ENCODE measurements at places on chromosomes 5 and 9.

DNA sequence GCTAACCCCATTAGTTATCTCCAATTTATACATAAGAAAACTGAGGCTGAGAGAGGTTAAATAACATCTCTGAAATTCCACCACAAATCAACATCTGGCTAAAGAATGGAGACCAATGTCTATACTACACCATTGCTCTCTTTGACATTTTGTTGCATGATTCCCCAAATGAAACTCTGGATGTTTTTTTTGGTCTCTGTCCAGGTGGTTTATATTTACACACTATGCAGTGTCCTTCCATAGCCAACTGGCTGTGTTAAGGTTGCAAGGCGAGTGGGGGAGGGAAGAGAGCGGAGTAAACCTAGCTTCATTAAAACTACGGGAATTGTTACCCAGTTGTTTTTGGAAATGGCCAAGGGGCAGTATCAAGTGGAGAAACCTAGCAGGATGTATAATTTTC lies 67.2 kb downstream of the KIF4B start:
- DNase-seq = no peak

DNA sequence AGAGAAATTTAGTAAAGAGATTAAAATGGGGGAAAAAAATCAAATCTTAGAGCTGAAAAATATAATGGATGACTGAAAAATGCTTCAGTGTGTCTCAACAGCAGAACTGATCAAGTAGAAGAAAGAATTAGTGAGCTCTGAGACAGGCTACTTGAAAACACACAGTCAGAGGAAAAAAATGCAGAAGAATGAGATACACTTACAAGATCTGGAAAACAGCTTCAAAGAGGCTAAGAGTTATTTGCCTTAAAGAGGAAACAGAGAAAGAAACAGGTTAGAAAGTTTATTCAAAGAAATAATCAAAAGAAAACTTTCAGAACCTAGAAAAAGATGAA lies 70.5 kb upstream of the OR2K2 start:
- DNase-seq = no peak

DNA sequence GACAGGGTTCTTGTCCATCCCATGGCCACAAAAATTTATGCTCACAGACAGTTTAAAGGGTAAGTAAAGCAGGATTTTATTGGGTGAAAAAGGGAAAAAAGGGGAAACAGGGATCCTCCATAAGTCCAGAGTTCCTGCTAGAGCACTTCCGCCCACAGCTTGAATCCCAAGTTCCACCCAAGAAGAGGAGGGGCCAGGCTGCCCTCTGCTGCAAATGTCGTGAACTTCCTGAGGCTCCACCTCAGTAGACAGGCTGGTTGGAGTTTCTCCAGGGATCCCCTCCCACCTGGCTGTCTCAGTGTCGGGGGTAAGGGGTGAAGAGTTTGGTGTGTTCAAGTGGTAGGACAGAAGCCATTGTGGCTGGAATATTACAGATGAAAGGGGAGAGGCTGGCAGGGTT lies 275.0 kb upstream of the SGCD start:
- no peak for DNase-seq

DNA sequence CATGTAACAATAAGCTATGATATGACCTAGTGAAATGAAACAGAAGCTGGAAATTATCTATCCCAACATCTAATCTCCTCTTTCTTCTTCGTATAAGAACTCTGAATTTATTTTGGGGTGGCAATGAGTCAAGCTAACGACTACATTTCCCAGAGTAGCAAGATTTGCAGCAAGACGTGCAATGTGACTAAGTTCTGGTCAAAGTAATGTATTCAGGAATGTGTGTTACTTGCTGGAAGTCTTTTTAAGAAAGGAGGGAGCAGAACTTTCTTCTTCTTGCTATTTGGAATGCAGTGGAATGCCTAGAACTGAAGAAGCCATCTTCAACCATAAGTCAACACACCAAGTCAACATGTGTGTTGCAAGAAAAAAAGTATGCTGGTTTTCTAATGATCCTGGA lies 406.6 kb upstream of the MEF2C start:
- no peak for DNase-seq

DNA sequence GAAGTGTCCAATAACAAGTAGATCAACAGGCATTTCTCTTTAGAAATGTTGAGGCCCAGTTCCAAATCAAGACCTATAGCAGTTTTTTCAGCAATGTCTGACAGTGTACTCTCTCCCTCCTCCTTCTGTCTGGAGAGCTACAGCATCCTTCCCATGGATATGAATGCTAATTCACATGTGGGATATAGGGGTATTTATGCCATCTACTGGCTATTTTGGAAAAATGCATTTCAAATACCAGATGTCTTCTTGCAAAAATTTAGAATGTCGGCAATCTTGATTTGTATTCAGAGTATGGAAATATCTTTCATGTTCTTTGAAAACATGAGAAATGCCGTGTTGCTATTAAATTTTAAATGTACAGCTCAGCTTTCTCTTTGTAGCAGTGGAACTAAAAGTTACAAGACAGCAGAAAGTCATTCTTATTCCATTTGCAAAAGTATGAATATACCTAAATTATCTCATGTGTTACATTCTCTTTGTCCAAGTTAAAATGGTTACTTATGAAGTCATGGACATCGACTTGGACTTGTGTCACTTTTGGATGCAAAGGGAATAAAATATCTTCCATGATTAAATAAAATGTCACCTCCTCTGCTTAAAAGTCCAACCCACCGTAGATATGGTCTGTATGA lies 647.8 kb downstream of the TAF11L14 start:
- DNase-seq = no peak

DNA sequence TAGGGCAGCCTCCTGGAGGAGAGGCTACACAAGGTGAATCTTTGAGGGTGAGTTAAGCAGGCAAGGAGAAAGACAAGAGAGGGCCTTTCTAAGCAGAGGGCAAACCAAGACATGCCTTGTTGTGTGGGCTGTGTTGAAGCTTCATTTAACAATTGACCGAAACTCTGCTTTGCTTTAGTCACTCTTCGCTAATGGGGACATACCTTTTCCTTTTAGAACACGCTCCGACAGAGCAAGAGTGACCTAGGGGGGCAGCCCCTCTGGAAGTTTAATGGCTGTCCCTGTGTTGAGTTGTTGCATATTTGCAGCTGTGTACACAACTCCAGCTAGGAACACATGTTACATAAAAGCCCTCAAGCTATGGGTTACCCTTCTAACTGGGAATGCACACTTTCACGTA lies 218.1 kb upstream of the WWC1 start:
- no peak for DNase-seq

- DNase-seq = no peak
Measured at GRCh38 chr5:35598707-35599370, 18.8 kb upstream of the SPEF2 start.

- no peak for DNase-seq
Measured at GRCh38 chr9:28001096-28001495, 427.8 kb upstream of the C9orf72 start.

DNA sequence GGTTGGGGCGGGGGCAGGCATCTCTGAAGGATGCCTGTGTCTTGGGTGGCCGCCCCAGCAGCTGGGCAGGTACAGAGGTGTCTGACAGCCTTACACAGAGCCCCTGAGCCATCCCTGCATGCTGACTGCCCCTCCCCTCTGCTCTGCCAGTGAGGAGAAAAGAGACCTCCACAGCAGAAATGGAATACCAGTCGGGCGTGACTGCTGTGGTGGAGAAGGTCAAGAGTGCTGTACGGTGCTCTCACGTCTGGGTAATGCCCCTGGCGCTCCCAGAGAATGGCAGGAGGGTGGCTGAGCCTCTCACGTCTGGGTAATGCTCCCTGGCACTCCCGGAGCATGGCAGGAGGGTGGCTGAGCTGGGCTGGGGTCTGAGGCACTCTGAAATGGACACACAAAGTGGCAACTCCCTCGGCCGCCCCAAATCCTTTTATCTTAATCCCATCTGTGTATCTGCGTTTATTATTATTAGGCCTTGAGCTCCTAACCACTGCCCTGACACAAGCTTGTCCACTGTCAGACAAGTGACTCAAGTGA lies 2.5 kb upstream of the RABL6 start:
- DNase-seq = no peak

GRCh38 chr9:20023961-20024571 lies 235.2 kb upstream of the SLC24A2 start:
- no peak for DNase-seq

GRCh38 chr5:88955403-88955802 lies 72.4 kb upstream of the MEF2C start:
- DNase-seq = no peak

GRCh38 chr9:107266624-107267368 lies 16.3 kb upstream of the RAD23B start:
- DNase-seq = no peak

DNA sequence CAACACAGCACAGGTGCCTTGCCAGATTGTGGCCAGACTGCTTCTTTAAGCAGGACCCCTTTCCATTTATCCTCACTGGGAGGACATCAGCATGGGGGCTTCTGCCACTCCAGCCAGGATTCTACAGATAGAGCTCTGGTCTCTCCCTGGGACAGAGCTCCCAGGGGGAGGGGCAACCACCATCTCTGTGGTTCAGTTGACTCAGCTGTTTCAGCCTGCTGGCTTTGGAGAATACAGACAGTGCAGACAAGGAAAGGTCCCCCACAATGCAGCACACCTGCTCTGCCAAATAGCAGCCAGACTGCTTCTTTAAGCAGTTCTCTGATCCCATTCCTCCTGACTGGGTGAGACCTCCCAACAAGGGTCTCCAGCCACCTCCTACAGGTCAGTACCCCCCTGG lies 132.8 kb downstream of the OR2K2 start:
- no peak for DNase-seq

DNA sequence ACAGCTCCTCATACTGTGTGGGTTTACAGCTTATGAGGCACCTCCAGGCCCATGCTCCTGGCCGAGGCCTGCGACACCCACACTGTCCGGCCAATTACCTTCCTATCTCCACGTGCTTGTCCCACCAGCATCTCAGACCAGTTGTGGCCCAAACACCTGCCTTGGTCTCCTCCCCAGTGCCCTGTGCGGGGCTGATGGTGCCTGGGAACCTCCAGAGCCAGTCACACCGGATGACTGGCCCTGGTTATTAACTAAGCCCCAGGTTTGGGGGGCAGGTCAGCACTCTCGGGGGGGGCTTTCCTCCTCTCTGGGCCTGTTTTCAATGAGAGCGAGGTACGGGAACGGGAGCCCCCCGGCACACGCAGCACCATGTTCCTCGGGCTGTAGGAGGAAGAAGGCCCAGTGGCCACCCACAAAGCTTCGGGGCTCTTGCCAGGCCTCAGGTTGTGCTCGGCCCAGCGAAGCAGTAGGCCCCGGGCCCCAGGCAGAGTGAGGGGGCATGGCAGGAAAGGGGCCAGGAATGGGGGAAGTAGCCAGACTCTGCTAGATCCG lies 76.0 kb upstream of the PHYKPL start:
- no peak for DNase-seq

- no peak for DNase-seq
Measured at GRCh38 chr9:111952559-111952958, 55.9 kb downstream of the UGCG start.

GRCh38 chr5:59287361-59287760 lies 606.2 kb downstream of the PDE4D start:
- no peak for DNase-seq

DNA sequence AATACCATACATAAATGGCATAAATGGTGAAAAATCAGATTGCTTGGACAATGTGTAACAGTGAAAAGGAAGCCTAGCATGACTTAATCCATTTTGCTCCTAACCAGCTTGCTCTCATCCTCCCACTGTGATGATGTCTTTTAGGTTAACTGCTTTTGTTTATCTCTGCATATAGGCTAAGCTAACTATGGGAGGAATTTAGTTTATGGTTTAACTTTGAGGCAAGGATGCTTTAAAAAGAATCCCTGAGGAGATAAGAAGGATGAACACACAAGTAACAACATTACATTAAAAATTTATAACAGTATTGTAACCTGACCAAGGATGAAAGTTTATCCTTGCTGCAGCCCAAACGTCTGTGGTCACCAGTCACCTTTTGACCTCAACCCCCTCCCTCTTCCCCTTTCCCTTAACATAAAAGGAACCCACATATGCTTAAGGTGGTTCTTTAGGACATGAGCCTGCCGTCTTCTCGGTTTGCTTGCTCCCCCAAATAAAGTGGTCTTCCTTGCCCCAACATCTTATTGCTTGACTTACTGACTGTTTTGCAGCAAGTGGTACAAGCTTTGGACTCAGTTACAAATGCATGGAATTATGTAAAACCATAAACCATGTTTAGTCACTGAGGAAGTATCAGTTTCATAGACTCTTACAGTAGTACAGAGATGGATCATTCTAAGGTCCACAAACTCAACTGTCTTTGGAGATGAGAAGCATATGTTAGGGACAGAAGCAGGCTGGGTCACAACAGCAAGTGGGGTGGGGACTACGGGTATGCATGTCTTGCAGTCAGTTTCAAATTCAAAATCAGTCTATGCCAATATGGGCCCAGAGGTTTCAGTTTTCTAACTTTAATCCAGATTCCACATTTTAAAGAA lies 31.3 kb downstream of the AGXT2 start:
- no peak for DNase-seq

GRCh38 chr5:135425641-135426040 lies 21.5 kb downstream of the DCANP1 start:
- no peak for DNase-seq

DNA sequence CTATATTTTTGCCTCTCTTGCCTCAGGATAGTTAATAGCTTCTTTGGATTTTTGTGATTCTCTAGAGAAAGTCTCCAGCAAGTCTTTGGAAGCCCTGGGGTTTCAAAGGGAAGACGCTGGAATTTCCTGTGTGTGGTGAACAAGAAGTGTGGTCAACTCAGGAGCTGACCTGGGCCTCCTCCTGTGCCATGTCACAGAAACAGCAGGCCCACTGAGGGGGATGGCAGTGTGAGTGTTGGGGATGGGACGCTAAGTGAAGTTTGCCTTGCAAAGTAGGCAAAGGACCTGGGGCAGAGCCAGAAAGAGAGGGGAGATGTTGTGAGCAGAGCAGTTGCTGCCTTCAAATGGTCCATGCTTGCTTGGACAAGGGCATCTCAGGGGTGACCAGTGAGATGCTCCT lies 226.3 kb downstream of the DMRT2 start:
- no peak for DNase-seq

GRCh38 chr5:14882658-14883580 lies 11.3 kb upstream of the ANKH start:
- no peak for DNase-seq

DNA sequence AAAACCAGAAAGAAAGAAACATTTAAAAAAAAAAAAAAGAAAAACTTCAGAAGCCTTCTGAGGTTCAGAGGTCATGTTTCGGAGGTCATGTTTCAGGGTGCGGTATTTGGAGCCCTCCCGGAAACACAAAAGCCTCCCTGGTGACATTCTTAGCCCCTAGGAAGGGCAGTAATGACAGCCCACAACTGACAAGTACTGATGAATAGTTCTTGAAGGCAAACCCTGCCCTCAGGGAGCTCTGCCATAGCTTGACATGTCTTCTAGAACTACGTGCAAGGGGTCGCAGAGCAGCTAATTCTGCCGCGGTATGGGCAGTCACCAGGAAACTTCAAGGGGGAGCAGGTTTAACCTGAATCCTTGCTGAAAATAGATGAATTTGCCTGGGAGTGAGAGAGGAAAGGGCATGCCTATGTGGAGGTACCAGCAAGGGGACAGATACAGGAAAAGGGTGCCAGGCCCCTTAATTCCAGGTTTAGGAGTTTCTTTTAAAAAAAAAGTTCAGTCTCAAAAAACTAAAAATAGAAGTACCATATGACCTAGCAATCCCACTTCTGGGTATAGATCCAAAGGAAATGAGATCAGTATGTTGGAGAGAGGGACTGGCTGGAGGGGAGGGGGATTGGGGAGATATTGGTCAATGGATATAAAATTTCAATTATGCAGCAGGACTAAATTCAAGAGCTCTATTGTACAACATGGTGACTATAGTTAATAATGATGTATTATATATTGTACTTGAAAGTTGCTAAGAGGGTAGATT lies 98.4 kb downstream of the C9orf152 start:
- no peak for DNase-seq

- no peak for DNase-seq
Measured at GRCh38 chr5:102277144-102277543, 18.9 kb downstream of the SLCO4C1 start.

GRCh38 chr9:68775003-68775730 lies 70.1 kb downstream of the PIP5K1B start:
- no peak for DNase-seq
